ENCODE measurements at places on chromosomes 7 and 10.

- no peak for DNase-seq
Measured at GRCh38 chr10:132541601-132542011, 4.0 kb downstream of the INPP5A start.

DNA sequence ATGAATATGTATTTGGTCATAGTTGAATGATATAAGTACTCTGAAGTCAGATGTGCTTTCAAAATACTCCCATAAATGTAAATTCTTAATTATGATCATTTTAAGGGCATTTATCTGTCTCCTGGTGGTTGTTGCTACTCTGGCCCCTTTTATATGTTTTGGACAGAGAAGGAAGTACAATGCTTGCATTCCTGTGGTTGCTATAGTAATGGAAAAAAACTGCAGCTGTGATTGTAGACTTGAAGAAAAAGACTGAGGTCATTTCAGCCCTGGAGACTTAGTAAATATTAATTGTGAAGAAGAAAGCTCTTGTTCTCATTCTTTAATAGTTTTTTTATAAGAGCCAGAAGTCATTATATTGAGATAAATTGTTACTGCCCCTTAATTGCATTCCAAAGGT, 70.2 kb upstream of the FERD3L start:
- no peak for DNase-seq

GRCh38 chr7:130881091-130881798, 147.2 kb upstream of the KLF14 start:
- no peak for DNase-seq

DNA sequence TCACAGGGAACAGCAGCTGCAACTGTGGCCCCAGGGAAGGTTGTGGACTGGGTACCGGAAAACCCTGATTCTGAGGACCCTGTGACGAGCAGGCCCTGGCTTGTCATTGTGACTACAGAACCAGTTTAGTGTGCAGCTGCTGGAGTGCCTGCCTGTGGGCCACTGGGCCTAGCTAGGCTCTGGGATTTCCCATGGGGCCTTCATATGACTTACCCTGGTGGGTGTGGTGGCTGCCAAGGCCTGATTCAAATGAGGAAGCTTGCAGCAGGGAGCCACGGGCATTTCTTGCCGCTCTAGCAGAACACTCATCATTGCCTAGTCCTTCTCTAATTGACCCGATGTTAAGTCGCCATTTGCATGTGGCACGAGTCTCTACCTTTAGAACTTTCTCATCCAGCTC, 14.7 kb upstream of the CAMK2G start:
- DNase-seq, result no peak

GRCh38 chr10:69810675-69811397, 9.1 kb downstream of the COL13A1 start:
- DNase-seq, result no peak

DNA sequence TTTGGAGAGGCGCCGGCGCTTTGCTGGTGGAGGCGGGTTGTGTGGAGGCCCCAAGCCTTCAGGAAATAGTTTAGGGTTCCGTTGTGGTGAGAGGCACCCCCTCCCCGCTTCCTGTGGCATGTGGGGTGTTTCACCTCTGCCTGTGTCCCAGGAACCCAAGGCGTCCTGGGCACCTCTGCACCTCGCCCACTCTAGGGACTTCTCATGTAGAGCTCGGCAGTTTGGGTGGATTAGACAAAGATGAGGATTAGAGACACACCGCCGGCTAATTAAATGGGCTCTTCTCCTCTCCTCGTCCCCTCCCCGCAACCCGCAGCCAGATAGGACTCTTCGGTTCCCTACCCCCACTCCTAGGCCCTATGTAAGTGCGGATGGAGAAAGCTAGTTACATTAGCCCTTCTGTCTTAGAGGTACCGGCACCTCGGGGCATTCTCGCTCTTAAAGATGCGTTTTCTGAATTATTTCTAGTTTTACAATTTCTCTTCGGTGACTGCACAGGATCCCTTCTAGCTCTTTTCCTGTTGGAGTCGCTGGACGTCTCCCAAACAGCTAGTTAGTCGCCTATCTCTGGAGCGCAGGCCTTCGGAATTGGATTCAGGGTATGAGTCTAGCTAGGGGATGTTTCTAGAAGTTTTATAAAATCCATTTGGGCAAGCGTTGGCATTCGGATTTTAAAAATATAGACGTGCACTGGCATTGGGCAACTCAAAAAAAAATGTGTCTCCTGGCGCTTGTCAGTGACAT, 7.8 kb downstream of the PTF1A start:
- no peak for DNase-seq

DNA sequence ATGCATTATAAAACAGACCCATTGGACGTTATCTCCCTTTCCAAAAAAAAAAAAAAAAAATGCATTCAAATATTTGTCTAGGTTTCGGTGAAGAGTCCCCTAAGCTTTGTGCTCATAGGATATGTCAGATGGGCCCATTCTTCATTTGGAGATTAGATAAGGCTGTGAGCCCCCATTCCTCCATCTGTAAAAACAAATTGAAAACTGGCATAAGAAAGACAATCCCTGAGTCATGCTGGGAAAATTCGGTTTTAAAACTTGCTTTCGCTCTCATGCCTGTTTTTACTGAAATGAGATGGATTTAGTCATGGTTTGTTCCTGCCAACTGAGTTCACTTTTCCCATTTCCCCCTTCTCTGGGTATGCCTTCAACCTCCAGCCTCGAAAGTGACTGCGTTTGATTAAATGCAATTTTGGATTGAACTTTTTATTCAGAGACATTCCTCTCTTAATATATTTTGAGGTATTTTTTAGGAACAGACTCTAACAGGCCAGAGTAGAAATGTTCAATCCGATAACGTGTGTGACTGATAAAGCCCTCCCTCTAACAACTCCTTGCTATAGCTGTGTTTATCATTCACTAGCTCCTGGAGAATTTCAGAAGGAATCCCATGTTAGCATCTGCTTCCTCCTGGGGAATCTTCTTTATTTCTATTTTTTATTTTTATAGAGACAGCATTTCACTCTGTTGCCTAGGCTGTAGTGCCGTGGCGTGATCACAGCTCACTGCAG, 190.9 kb upstream of the LYZL2 start:
- DNase-seq, result no peak

GRCh38 chr7:120926943-120927346, 23.6 kb upstream of the ING3 start:
- DNase-seq, result no peak

GRCh38 chr7:40221836-40222235, 87.0 kb downstream of the SUGCT start:
- DNase-seq, result no peak

- DNase-seq, result no peak
Measured at GRCh38 chr10:95456516-95456915, 104.7 kb downstream of the SORBS1 start.

DNA sequence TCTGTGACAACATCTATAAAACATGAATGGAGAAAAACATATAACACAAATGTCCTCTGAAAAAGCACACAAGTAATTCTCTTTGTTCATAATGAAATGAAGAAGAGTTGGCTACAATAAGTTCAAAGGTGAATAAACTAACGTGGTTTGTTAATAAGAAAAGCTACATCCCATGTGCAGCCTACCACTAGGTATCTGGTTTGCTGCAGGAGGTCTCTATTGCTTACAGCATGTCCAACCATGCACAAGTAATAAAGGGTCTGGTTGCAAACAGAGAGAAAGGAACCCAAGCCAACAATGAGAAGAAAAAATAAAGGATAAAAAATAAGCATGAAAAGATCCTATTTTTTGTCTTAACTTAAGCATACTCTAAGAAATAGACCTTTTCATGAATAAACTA, 139.2 kb downstream of the CHCHD3 start:
- no peak for DNase-seq

DNA sequence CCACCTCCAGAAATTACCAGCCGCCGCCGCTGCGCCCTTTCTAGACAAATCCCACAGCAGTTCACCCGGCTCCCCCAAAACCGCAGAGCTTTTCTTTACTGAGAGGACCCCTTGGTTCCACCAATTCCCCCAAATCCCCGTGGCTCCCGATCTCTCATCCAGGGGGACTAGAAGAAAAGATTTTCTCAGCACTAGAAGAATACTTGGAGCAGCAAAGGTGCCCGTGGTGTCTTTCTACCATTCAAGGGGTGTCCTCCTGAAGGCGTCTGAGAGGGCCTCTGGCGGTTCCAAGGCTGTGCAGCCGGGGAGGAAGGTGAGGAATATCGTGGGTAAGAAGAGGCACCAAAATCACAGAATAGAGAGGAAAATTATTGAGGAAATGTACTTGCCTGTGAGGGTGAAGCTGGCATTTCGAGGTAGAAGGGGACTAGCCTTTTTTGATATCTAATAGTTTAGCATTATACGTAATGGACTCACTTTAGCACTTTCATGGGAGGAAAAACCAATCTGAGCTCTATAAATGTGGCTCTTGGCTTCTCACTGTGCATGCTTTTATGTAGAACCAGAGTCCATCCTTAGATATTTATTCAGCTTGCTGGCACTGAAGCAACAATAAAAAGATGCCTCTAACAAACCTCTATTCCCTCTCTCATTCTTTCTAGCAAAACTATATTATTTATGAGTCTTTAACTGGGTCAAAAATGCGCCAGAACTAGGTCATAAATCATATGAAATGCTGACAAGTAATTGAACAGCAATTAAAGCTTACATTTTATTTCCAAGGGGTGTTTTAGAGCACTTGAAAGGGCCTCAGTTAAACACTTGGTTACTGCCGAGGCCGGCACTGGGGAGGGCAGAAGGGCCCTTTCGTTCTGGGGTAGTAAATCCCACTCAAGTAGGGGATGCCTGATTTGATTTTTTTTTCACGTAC, 13.8 kb upstream of the HOXA2 start:
- DNase-seq, result no peak

DNA sequence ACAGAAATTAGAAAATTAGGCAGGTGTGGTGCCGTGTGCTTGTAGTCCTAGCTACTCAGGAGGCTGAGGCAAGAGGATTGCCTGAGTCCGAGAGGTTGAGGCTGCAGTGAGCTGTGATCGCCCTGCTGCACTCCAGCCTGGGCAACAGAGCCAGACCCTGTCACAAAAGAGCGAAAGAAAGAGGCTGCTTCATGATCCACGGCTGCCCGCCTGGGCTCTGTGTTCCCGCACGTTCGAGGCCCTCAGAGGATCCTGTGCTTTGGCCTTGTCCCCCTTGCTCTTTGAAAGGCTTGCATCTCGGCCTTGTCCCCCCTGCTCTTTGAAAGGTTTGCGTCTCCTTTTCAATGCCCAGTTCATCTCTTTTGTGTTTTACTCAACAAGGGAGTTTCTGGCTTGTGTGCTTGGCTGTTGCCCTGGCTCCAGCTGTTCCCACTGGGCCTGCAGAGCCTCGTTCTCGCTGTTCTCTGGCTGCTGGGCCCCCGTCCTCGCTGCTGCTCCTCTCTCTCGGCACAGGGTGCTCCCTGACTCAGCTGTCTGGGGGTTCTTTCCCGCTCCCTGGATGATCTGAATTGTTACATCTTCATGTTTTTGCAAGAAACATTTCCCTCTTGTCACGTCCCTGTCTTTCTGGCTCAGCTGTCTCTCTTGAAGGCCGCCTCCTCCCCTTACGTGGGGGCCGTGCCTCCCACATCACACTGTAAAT, 45.1 kb upstream of the INPP5A start:
- no peak for DNase-seq

DNA sequence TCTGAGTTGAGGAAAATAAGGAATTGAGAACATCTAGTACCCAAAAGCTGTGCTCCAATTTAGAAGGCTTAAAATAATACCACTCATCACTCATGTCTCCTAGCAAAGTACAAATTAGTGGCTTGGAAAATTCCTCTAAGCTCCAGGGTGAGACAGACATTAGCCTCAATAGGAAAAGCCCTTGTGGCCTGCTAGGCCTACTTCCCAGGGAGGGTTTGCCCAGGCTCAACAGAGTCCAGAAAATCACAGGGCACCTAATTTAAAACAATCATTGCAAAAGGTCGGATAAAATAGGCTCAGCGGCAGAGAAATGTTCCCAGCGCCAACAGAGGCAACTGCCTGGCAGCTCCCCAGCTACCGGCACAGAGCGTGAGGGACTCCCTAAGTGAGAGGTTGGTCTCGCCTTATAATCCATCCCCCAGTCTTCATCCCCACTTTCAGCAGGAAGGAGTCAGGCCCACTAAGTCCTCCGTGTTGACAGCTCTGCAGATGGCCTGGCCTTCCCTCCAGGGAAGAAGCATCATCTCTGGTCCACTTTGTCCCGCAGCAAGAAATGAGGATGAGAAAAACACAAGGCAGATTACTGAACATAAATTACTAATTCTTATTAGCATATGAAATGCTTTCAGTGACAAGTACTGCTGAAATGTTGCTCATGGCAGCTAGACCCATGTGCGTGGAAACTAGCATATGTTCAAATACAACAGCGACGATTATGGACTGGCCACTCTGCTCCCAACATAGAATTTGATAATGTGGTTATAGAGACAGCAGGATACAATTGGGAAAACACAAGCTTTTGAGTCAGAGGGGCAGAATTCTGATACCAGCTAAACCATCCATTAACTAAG, 1177.7 kb upstream of the AUTS2 start:
- no peak for DNase-seq

- DNase-seq, result no peak
Measured at GRCh38 chr7:115094163-115094562, 172.3 kb downstream of the MDFIC start.

DNA sequence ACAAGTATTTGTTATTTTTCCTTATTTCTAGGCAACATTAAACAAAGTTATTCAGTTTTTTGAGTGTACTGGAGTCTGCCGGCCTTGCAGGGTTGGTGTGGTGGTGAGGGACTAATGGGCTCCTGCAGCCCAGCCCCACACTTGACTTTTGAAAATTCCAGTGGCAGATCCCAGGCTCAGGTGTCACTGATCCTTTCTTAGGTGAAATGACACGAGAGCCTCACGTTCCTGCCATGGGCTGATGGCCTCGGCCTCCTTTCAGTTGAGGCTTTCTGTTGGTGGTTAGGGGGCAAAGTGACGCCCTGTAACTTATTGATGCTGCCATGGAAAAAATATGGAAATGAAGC, 117.9 kb downstream of the NKX6-2 start:
- no peak for DNase-seq

Data from stimulated activated CD4-positive, alpha-beta T cell treated with anti-CD3 and anti-CD28 coated beads, Interleukin-1b, Interleukin-23, amount 100 ng/mL, for 1 hour (primary cell).